ENCODE measurements at places on chromosomes 4 and X.

DNA sequence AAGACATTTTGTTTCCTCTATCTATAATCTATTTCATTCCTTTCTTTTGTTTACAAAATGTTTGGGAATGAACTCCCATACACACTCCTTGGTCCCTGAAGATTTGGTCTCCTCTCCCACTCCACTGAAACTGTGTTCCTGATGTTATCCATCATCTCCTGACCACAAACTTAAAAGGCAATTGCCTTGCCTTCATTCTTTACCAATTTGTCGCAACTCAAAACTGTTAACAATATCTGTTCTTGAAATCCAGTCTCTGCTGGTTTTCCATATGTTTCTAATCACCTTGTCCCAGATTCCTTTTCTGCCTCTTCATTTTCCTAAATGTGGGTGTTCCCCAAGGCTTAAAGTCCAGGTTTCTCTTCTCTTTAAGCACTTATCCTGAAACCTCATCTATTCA is 262.2 kb upstream of the TTC29 start:
- no peak for ATAC-seq

- no peak for ATAC-seq
Observed at GRCh38 chr4:20255823-20256222, 4.1 kb downstream of the SLIT2 start.

GRCh38 chrX:107831071-107831730 is 5.5 kb downstream of the MID2 start:
- ATAC-seq = no peak

- no peak for ATAC-seq
Observed at GRCh38 chr4:143700046-143700415, 444 bp downstream of the FREM3 start.

DNA sequence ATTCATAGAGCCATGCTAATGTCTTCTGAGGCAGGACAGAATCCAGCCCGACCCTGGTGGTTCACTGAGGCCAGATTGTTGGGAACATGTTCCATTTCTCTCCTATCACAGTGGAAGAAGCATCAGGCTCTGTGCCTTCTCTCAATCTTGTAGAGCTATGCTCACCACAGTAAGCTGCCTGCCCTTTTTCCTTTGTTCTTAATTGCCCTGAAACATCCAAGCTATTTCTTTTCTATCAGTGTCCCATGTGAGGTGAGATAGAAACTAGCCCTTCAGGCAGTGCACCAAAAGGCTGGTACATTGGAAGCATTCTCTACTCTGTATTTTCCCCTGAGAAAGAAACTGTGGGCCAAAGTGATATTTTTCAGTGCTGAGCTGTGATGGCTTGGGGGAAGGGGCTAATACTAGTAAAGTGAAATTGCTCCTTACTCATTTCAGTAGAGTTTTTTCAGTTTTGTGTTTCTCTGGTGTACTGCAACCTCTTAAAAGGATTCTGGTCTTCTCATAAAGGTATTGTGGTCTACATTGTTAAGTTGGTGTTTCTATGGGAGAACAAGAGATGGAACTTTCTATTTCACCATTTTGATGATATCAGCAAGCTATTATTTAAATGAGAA is 611.2 kb downstream of the RPA4 start:
- ATAC-seq = peak; percentile 38

DNA sequence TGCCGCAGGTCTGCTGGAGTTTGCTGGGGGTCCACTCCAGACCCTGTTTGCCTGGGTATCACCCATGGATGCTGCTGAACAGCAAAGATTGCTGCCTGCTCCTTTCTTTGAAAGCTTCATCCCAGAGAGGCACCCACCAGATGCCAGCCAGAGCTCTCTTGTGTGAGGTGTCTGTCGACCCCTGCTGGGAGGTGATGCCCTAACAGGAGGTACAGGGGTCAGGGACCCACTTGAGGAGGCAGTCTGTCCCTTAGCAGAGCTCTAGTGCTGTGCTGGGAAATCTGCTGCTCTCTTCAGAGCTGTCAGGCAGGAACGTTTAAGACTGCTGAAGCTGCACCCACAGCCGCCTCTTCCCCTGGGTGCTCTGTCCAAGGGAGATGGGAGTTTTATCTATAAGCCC is 162.7 kb downstream of the NAF1 start:
- ATAC-seq = no peak

GRCh38 chr4:8143392-8144140 is 15.0 kb downstream of the ABLIM2 start:
- ATAC-seq = no peak

DNA sequence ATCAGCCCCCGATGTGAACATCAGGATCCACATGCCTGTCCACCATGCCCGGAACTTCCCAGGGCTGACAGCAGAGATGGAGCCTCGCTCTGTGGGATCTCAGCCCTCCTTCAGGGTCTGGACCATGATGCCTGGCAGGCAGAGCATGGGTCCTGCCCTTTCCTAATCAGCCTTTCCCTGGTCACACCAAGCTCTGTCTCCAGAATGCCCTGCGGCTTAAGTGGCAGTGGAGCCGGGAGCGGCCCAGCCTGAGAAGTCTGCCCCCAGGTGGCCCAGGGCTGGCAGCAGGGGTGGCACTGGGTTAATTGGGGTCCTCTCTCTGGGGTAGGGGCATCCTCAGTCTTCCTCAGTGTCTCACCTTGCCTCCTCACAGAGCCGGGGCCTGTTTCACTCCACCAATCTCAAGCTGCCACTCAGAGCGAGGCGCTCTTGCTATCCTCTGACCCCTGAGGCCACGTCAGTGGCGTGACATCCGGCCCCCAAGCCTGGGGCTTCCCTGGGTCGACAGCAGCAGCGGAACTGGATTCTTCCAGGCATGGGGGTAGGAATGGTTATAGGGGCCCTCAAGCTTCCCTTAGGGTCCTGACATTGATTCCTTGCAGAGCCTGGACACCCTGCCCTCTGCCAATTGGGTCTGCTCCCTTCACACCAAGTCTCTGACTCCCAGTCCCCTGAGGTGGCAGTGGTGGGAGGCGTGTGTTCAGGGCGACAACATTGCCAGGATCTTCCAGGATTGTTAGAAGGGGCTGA is 20.8 kb upstream of the TMEM185A start:
- ATAC-seq = no peak

- no peak for ATAC-seq
Observed at GRCh38 chrX:108123591-108124366, 32.2 kb downstream of the ATG4A start.

- ATAC-seq = peak; percentile 85
Observed at GRCh38 chr4:2487632-2488031, 18.7 kb downstream of the RNF4 start.

GRCh38 chr4:94882756-94883155 is 125.0 kb downstream of the BMPR1B start:
- ATAC-seq = no peak

GRCh38 chrX:11750046-11750445 is 8.0 kb upstream of the MSL3 start:
- no peak for ATAC-seq

DNA sequence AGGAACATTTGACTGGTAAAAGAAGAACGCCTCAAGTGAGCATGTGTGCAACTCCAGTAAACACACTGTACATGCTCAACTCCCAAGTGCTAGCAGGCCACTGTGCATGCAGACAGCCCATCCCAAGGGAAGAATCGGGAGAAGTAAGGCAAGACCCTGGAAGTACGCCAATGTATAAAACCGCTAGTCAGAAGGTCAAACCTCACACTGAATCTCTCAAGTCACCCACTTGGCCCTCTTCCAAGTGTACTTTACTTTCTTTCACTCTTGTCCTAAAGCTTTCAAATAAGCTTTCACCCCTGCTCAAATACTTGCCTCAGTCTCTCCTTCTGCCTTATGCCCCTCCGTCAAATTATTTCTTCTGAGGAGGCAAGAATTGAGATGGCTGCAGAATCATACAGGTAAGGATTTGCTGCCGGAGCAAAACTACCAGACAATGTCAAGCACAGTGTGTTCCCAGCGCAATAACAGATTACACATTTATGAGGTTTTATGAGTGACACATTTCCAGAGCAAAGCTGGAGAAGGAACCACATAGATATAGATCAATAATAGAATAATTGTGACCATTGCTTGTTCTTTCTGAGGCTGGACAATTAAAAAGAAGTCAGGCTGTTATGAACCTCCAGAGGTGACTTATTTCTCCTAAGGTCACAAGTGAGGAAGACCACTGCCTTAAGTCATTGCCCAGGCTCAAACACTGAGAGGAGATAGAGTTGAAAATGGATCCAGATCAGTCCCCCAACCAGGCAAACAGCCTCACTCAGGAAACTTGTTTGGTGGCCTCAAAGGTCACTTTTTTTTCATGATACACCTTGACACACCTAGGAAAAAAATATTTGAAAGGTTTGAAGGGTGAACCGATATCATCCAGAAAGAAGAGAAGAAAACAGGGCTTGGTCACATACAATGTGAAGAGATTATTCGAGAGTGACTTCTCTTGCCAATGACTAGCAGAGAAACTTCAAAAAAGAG is 26.3 kb downstream of the CXCL1 start:
- no peak for ATAC-seq

DNA sequence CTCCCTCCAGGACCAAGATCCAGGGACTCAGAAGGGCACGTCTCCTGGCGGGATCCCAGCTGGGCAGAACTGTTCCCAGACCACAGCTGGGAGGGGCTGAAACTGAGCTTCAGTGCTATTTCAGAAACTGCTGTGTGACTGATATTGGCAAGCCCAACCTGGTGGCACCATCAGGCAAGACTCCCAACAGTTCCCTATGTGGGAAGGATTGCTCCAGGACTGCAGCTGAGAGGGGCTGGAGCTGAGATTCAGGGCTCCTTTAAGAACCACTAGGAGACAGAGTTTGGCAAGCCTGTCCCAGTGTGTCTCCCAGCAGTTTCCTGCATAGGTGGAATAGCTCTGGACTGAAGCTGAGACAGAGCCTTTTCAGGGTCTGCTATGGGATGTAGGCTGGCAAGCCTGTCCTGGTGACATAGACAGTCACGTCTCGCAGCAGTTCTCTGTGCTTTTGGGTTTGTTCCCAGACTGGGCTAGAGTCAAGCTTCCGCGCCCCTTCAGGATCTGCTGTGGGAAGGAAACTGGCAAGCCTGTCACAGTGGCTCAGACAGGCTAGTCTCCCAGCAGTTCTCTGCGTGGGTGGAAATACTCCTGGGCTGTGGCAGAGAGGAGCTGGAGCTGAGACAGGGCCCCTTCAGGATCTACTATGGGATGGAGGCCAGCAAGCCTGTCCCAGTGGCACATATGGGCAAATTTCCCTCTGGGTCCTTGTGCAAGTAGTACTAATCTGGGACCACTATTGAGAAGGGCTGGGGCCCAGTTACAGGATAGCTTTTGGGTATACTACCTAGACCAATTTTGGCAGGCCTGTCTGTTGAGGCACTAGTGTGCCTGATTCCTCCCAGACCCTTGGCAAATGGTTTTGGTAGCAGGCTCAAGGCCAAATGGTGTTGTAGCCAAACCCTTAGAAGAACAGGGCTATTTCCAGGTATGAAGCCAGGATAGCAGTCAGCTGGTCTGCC is 20.2 kb upstream of the MED14 start:
- no peak for ATAC-seq

Measured in activated CD4-positive, CD25-positive, alpha-beta regulatory T cell treated with anti-CD3 and anti-CD28 coated beads, Interleukin-2, amount 50 U/mL, for 24 hours (primary cell).